Stimulated activated CD8-positive, alpha-beta memory T cell treated with anti-CD3 and anti-CD28 coated beads, Interleukin-12 subunit alpha, Interleukin-12 subunit beta, amount 100 ng/mL, for 4 hours (primary cell): ENCODE measurements at places on chromosomes 2 and 18.

DNA sequence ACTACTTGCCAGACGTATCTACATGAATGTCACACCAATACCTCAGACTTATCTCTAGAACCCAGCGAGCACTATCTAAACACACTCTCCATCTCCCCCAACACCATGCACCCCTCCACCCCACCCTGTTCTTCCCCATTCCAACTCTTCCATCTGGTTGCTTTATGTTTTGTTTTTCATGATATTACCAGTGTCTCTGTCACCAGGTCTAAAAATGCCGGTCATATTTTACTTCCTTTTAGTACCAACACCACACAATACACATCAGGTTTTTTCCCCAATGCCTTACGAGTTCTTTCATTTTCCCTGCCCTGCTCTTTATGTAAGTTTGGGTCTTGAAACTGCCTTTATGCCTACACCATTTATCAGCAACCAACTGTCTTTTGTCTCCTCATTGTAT lies 10.2 kb upstream of the ITGA4 start:
- DNase-seq: no peak

GRCh38 chr2:100976645-100977391 lies 25.3 kb upstream of the RPL31 start:
- no peak for DNase-seq

DNA sequence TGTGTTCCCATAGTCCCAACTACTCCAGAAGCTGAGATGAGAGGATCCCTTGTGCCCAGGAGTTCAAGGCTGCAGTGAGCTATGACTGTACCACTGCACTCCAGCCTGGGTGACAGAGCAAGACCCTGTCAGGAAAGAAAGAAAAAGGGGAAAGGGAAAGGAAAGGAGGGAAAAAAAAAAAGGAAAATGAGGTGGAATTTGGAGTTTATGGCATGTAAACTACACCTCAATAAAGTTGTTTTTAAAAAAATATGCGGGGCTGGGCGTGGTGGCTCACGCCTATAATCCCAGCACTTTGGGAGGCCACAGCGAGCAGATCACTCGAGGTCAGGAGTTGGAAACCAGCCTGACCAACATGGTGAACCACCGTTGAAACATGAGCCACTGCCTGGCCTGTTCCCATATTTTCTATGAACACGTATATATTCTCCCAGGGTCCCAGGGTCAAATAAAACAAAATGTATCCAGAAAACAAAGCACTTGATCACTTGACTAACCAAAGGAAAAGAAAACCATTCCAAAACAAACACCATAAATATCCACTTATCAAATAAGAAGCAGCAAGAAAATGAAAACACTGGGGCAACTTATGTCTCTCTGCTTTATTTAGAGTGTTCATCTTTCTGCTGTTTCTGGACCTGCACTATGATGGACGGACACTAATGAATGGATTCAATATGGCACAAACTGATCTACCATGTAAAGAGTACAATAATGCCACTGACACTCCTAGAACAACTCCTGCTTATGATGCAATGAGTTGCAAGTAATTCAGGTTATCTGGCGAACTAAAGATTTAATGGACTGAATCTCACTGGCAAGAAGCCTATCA lies 56.8 kb downstream of the ASXL2 start:
- DNase-seq: no peak

- DNase-seq: no peak
Observed at GRCh38 chr2:23637011-23637778, 252.2 kb downstream of the KLHL29 start.

DNA sequence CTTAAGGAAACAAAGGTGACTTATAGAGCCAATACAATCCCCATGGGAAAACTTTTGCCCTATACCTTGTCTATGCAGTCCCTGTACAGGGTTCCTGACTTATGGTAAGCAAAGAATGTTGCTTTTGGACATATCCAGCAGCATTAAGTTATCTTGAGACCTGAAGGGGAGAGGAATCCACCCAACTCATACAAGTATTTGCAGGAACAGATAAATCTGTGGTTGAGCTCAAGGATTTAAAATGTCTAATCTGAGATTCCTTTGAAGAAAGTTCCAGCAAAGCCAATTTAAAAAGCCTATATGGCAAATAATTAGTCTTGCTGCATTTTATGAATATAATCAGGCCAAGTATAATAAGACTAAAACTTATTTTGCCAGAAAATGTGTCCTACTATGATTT lies 739.5 kb upstream of the CDH2 start:
- no peak for DNase-seq

- DNase-seq: no peak
Observed at GRCh38 chr18:11561293-11561692, 48.1 kb upstream of the SLC35G4 start.

GRCh38 chr18:60656553-60656952 lies 284.0 kb upstream of the MC4R start:
- DNase-seq: no peak

DNA sequence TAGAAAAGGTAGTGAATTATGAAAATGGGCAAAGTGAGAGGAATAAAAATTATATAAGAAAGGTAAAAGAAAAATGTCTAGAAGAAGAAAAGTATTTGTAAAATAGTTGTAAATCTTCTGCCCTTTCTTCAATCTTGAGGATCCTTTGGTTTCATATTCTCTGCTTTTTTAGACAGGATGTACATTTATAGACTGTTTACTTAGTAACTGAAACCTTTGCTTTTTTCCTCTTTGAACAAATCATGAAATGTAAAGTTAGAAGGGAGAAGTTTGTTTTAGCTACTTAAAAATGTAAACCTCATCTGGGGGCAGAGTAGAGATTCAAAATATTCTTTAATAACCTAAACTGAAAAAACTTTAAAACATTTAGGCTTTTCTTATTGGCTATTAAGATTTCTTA lies 150.4 kb upstream of the ITGA4 start:
- DNase-seq: no peak

GRCh38 chr2:28117104-28117596 lies 226.6 kb downstream of the BABAM2 start:
- no peak for DNase-seq

GRCh38 chr2:28613633-28614501 lies 118.0 kb downstream of the PLB1 start:
- DNase-seq: no peak

DNA sequence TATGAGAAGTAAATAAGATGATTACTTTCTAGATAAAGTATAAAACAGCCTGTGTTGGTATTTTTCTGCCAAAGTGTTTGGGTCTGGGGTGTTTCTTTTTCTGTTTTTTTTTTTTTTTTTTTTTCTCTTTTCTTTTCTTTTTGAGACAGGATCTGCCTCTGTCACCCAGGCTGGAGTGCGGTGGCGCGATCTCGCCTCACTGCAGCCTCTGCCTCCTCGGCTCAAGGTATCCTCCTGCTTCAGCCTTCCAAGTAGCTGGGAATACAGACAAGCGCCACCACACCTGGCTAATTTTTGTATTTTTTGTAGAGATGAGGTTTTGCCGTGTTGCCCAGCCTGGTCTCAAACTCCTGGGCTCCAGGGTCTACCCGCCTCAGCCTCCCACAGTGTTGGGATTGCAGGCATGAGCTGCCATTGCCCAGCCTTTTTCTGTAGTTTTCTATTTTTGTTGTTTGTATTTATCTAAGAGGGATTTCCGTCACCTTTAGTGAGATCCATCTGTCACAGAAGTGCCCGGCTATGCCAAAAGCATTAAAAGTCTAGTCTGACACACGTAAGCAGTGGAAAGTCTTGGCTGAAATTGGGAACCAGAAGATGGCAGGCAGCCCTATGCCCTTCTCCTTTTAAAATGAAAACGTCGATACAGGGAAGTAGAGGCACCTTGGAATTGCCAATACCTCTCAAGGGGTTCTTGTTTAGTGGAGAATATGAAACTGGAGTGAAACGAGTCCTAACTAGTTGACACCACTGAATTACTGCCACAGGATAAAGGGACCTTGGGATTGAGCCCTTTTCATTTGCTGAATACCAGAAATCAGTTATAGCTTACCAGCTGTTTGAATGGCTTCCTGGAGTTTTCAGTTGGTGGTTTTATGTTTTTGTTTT lies 14.0 kb downstream of the UGP2 start:
- DNase-seq: no peak

DNA sequence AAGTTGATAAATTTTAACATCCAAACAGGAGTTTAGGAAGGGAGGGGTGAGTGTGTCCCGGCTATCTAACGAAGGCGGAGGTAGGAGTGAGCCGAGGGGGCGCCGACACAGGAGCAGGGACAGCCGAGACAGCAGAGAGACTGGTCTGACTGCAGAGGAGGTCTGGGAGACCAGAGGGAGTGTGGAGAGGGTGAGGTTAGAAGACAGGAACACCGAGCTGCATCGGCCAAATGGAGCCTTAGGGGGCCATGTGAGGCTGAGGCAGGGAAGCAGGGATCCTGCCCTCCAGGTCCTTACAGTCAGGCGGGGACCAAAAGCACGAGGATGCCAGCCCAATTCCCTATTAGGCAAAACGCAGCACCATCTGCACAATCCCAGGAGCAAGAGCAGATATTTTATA lies 67.0 kb downstream of the SFXN5 start:
- no peak for DNase-seq

GRCh38 chr2:145530653-145531052 lies 1010.7 kb upstream of the ZEB2 start:
- no peak for DNase-seq

DNA sequence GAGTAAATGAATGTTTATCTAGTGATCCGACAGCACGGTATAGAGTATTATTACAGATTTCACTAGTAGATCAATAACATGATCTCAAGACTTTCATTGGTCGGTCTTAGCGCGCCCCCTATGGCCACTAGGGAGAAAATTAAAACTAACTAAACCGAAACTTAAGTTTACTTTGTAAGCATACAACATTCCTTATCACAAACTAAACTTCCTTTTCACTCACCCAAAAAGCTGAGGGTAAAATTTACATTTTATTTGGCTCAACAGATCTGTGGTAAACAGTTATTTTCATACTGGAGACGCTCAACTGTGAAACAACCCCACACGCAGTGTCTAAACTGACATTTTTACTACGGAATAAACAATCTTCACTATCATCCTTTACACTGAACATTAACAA lies 215.6 kb upstream of the MAP2 start:
- DNase-seq: no peak

GRCh38 chr18:79987566-79987965 lies 797 bp downstream of the TXNL4A start:
- DNase-seq: no peak

- DNase-seq: no peak
Observed at GRCh38 chr2:769771-770170, 92.6 kb upstream of the TMEM18 start.

- DNase-seq: no peak
Observed at GRCh38 chr2:196144513-196145126, 26.8 kb downstream of the STK17B start.

DNA sequence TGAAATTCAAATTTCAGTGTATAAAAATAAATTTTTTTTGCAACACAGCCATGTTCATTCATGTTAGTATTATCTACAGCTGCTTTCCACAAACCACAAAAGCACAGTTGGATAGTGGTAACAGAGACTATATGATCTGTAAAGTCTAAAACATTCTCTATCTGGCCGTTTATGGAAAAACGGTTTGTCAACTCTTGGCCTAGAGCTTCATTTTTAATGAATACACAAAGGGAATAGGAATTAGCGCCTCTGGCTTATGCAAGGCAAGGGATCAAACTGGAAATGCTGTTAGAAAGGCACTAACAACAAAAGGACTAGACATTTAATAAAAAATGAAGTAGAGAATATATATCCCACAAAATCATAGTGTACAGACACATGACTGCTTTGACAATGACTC lies 211.9 kb downstream of the EXOC6B start:
- DNase-seq: no peak

GRCh38 chr2:144504218-144504641 lies 15.7 kb downstream of the ZEB2 start:
- no peak for DNase-seq

- no peak for DNase-seq
Observed at GRCh38 chr2:86704459-86704971, 15.6 kb upstream of the RMND5A start.

GRCh38 chr2:44459739-44460138 lies 98.0 kb downstream of the CAMKMT start:
- DNase-seq: no peak

DNA sequence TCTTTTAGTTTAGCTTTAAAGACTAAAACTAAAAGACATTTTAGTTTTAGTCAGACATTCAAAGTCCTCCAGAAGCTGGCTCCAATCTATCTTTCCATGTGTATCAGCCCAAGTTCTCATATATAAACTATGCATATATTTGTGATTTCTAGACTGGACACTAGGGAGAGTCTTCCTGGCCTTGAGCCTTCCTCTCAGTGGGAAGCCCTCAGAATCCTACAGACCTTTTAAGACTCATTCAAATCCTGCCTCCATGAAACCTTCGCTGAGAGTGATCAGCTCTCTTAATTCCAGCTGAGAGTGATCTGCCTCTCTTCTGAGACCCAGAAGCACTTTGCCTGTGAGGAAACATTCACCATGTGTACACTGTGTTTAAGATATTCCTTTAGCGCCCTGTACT lies 452.7 kb downstream of the TGIF1 start:
- no peak for DNase-seq

DNA sequence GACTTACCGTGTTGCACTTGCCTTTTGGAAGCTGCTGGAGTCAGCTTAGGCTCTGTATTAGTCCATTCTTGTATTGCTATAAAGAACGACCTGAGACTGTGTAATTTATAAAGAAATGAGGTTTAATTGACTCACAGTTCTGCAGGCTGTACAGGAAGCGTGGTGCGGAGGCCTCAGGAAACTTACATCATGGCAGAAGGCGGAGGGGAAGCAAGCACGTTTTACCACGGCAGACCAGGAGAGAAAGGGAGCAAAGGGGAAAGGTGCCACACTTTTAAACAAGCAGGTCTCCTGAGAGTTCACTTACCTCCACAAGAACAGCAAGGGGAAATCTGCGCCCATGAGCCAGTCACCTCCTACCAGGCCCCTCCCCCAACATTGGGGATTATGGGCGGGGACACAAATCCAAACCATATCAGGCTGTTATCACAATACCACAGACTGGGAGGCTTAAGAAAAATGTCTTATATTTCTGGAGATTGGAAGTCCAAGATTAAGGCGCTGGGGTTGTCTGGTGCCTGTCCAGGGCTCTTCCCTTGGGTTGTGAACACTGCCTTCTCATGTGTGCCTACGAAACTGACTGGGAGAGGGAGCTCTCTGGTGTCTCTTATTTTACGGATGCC lies 3.6 kb upstream of the D2HGDH start:
- DNase-seq: no peak

- DNase-seq: no peak
Observed at GRCh38 chr2:216745453-216745852, 50.1 kb upstream of the IGFBP5 start.

GRCh38 chr2:240394549-240394948 lies 40.9 kb upstream of the GPC1 start:
- no peak for DNase-seq

- no peak for DNase-seq
Observed at GRCh38 chr2:218001629-218002028, 1.2 kb downstream of the TNS1 start.

DNA sequence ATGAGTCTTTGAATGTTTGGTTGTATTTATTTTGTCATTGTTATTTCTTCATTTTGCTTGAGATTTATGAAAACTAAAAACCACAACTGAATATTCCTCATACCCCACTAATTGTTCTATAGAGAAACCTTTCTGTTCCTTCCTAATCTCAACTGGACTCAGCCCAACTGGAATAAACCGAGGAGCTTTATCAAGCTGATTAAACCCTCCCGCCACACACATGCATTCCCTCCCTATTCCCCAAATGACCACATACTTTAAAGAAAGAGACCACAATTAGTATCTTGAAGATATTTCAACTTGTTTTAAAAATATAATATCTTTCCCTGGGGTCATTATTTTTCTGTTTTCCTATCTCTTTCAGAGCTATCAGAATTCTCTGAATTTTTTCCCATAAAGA lies 107.5 kb downstream of the OSR1 start:
- no peak for DNase-seq

GRCh38 chr2:144054911-144055310 lies 465.0 kb downstream of the ZEB2 start:
- no peak for DNase-seq

GRCh38 chr2:155815851-155816250 lies 516.7 kb downstream of the NR4A2 start:
- no peak for DNase-seq
